Astrocyte (in vitro differentiated cells and primary cell): ENCODE measurements at places on chromosomes 12 and 14. TPM values are rescaled to one million over a fixed set of nuclear protein-coding genes. Genes with fewer than 3 reads are reported as not detected.
A peak's percentile ranks its signal among the peaks of the same experiment; 100 is the strongest.

Gene HELB
- 4.1 and 4.5 TPM in 2 replicates for total RNA-seq

Gene TMTC1
- total RNA-seq, result 4.7 and 5.0 TPM in 2 replicates

Gene KRT81
- 1.2 TPM in 2 replicates for total RNA-seq

Gene GNB3
- total RNA-seq, result 14.5 and 16.6 TPM in 2 replicates

Gene CLEC2D
- total RNA-seq, result 3.2 and 4.7 TPM in 2 replicates

- no peaks in the 10 kb centered on the region for H3K4me1 ChIP-seq
- no peak for DNase-seq
- no peak overlapping the region for H3K4me3 ChIP-seq
- H3K27ac ChIP-seq, result no peak overlapping the region
- peaks cover 23% of the 10 kb centered on the region for H3K27me3 ChIP-seq
Observed at GRCh38 chr12:52627395-52628110, 9.2 kb upstream of the KRT73 start.

DNA sequence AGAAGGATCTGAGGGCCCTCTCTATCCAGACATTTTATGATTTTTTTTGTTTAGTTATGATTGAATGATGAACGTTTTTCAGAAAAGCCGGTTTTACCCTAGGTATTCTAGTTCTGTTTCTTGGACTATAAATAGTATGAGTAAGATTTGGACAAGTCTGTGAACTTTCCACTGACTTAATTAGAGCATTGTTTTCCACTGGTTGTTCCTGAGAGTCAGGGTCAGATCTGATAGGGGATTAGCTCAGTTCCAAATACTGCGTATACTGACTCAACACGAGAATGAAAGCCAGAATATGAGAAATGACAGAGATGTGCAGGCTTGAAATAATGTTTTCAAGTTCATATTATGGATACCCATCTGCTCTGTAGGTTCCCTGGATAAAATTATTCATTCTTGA, 361.6 kb downstream of the AEBP2 start:
- peak; percentile 89 for DNase-seq
- peak overlapping the region; percentile 52 for H3K27ac ChIP-seq
- no peak overlapping the region for H3K4me3 ChIP-seq

DNA sequence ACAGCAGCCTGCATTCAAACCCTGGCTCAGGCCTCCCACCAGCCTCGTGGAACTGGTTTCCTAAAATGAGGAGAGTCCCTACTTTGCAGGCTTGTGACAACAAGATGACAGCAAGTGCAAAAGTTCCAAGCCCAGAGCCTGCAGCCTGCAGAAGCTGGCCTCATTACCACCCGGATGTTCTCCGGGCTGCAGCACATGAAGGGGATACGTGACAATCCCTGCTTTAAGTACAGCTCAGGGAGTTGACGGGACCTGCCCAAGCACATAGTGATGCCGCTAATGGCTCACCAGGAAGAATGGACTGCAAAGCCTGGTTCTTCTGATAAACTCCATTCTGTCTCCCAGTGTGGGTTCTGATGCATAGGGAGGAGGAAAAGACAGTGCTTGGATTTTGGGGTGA, 15.0 kb downstream of the SSH1 start:
- no peak overlapping the region for H3K27ac ChIP-seq
- no peaks in the 10 kb centered on the region for H3K27me3 ChIP-seq
- DNase-seq, result no peak
- peaks cover 41% of the 10 kb centered on the region for H3K36me3 ChIP-seq

DNA sequence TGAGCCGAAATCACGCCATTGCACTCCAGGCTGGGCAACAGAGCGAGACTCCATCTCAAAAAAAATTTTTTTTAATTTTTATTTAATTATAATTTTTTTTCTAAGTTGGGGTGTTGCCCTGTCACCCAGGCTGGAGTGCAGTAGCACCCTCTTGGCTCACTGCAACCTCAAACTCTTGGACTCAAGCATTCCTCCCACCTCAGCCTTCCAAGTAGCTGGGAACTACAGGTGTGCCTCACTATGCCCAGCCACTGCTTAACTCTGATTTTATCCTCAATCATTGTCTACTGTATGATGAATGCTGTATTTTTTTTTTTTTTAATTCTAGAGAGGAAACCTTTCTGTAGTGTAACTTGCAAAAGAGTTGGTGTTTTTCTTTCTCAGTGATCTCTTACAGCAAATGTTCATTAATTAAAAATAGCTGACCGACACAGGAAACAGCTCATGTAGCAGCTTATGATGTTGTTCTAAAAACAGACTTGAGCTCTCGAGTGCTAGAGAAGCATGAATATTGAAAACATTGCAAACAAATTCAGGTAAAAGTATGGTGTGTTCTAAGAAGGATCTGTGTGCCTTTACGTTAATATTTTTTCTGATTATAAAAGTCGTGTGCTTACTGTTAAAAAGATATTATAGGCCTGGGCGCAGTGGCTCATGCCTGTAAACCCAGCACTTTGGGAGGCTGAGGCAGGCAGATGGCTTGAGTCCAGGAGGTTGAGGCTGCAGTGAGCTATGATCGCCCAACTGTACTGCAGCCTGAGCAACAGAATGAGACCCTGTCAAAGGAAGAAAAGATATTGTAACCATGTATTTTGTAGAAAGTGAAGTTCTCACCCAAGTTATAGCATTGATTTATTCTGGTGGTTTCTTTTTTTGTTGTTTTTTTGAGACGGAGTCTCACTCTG, 68.9 kb downstream of the FGD4 start:
- H3K27ac ChIP-seq, result no peak overlapping the region
- no peaks in the 10 kb centered on the region for H3K36me3 ChIP-seq
- peak; percentile 17 for DNase-seq
- no peaks in the 10 kb centered on the region for H3K4me1 ChIP-seq

GRCh38 chr12:78240827-78241226, 410.1 kb downstream of the NAV3 start:
- no peaks in the 10 kb centered on the region for H3K27me3 ChIP-seq
- H3K4me1 ChIP-seq, result no peaks in the 10 kb centered on the region
- no peak for DNase-seq
- no peak overlapping the region for H3K27ac ChIP-seq
- H3K4me3 ChIP-seq, result no peak overlapping the region
- H3K36me3 ChIP-seq, result no peaks in the 10 kb centered on the region

- no peak overlapping the region for H3K27ac ChIP-seq
- no peaks in the 10 kb centered on the region for H3K27me3 ChIP-seq
- H3K4me3 ChIP-seq, result no peak overlapping the region
- H3K36me3 ChIP-seq, result no peaks in the 10 kb centered on the region
- H3K4me1 ChIP-seq, result no peaks in the 10 kb centered on the region
- peak; percentile 12 for DNase-seq
Observed at GRCh38 chr12:90945070-90945649, 9.8 kb downstream of the CCER1 start.

DNA sequence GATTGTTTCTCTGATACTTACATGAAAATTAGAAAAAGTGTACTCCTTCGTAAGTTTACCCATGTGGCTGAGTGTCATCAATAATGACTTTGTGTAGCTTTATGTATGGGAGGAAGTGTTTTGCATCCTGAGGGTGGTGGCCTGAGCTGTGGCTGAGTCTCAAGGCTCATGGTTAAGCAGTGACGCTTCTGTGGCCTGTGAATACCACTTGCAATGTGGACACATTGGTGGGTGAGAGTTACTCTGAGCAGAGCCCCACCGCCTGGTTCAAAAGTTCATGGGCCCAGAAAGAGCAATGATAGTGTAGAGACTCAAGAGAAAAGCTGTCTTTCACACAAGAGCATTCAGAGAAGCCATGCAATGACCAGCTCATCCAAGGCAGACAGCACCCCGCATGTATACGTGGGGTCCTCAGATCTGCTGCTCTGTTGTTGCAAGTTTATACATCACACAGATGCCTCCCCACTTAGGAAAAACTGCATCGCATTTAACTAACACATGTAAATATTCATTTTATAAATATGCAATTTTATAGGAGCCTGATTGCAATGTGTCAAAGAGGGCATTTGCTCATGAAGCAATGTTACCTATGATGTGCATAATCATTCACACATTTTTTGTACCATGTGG, 55.1 kb upstream of the FRMD6 start:
- H3K27ac ChIP-seq, result no peak overlapping the region
- H3K4me3 ChIP-seq, result no peak overlapping the region
- DNase-seq, result no peak
- peaks cover 16% of the 10 kb centered on the region for H3K4me1 ChIP-seq

DNA sequence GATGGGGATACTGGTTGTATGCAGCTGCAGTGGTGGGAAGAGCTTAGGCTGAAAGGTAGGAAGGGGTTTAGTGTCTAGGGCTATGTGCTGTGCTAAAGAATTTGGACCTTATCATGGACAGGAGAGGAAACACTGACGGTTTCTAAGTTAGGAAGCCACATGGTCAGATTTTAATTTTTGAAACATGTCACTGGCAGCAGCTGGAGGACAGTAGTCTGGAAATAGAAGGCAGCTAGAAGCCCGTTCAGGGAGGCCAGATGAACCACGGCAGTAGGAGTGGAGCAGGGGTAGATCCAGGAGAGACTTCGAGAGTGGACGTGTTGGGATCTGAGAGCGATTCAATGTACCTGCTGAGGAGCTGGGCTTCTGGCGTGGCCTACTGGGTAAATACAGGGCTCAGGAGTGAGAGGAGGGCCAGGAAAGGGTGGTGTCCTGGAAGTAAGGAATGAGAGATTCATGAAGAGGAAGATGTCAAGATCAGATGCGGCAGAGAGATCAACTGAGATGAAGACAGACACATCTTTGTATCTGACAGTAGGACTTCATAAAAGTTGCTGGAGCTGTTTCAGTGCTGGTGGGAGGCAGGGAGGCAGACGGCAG, 64.9 kb downstream of the PRKCH start:
- no peak for DNase-seq
- no peaks in the 10 kb centered on the region for H3K36me3 ChIP-seq
- no peaks in the 10 kb centered on the region for H3K4me1 ChIP-seq
- H3K27ac ChIP-seq, result no peak overlapping the region

DNA sequence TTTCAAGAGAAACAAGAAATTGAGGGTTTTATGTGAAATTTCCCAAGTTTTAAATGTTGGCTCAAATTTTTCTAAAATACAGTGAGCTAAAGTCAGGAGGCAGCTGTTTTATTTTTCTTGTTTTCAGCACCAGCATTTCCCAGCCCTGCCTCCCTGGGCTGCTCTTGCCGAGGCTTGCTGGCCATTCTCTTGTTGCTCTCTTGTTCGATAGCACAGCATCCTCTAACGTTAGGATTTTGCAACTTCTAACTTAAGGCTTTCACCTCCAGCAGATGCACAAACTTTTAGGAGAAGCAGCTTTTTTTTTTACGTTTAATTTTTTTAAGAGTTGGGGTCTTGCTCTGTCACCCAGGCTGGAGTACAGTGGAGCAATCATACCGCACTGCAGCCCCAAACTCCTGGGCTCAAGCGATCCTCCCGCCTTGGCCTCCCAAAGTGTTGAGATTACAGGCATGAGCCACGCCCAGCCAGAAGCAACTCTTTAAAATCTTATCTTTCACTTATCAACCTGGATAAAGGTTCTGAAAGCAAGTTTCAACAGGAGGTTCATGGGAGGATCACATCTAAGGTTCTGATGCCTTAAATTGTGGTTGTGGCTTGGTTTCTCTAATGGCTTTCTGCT, 40.2 kb downstream of the B4GALNT3 start:
- no peak overlapping the region for H3K27ac ChIP-seq
- DNase-seq, result no peak
- no peaks in the 10 kb centered on the region for H3K36me3 ChIP-seq
- no peaks in the 10 kb centered on the region for H3K4me1 ChIP-seq

- no peaks in the 10 kb centered on the region for H3K36me3 ChIP-seq
- H3K27me3 ChIP-seq, result no peaks in the 10 kb centered on the region
- H3K27ac ChIP-seq, result no peak overlapping the region
- no peaks in the 10 kb centered on the region for H3K4me1 ChIP-seq
Observed at GRCh38 chr12:82694970-82695369, 8.3 kb downstream of the TMTC2 start.

- H3K27ac ChIP-seq, result no peak overlapping the region
- H3K36me3 ChIP-seq, result no peaks in the 10 kb centered on the region
- H3K27me3 ChIP-seq, result peaks cover 58% of the 10 kb centered on the region
- peaks cover 7% of the 10 kb centered on the region for H3K4me1 ChIP-seq
- no peak for DNase-seq
Observed at GRCh38 chr12:48990552-48990951, 8.6 kb downstream of the DDN start.
